ENCODE measurements at places on chromosomes 3 and 15.

GRCh38 chr15:48090666-48091065 is 30.1 kb upstream of the SLC24A5 start:
- no peak for DNase-seq

DNA sequence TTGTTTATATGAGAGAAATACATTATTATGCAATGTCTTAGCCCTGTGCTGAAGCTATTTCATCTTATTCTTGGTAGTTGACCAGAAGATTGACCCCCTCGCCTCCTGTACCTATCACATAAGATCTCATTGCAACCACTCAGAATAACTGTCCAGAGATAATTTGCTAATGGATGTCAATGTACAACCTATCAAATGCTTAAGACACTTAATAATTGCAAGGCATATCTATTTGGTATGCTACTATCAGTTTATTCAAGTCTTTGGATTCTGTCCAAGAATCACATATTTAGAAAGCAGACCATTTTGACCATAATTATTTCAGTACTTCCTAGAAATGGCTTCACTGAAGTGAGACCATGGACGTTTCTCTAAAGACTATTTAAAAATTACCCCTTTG is 241.6 kb downstream of the GAP43 start:
- DNase-seq = no peak

GRCh38 chr3:153599685-153600084 is 437.7 kb downstream of the RAP2B start:
- DNase-seq = peak; percentile 2

DNA sequence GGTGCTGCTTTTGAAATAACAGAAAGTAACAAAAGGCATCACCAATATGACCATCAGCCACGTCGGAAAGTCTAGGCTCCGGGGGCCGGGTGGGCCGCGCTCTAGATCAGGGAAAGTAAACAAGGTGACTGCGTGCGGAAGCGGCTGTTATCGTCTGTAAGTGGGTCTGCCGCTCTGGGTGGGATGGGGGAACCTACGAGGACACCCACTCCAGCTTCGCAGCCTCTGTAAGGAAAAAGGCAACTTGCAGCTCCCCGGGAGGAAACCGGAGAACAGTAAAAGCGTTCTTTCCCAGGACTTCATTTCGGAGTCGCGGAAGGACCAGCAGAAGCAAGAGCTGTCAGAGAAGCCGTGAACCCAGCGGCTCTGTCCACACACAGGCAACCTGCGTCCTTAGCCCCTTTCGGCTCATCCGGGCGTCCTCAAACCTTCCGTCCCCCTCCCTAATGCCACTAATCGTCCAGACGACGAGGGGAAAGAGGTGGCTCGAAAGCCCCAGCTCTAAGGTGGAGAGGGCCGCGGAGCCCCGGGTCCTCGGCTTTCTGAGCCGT is 461 bp downstream of the XRN1 start:
- peak; percentile 34 for DNase-seq

GRCh38 chr15:43266834-43267233 is at the start of gene TGM5:
Gene TGM5, minus strand, starts transcription at chr15:43266928. Its CDS starts 79 bp downstream, at chr15:43266849.
- DNase-seq = no peak
